ENCODE measurements at places on chromosomes 16 and 17.
A peak's percentile ranks its signal among the peaks of the same experiment; 100 is the strongest.

DNA sequence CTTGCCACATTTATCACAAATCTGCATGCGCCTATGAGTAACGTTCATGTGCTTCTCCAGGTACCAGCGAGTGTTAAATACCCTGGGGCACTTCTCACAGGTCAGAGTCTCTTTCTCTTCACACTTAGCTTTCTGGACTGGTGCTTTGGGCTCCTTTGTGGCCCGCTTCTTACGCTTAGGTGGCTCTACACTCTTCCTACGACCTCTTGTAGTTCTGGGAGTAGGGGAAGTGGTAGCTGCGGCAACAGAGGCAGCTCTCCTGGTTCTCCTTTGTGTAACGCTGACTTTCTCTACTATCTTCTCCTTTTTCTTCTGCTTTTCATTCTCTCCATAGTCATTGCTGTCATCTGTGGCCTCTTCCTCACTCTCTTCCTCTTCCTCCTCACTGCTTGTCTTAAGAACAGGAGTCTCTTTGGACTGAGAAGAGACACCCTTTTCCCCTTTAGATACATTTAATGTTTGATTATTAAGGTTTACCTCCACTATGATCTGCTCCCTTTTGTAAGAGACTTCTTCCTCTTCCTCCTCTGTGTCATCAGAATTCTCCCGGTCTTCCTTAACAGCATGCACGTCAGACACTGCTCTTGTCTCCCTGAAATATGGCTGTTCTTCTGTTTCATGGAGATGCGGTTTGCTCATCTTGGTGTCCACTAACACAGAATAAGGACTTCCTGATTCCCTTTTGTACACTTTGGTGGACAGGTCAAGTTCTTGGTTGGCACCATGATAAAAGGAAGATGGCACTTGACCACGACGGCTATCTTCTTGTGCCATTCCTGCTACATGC is 45.0 kb downstream of the ZNF652 start:
- no peak for DNase-seq

- peak; percentile 85 for DNase-seq
Measured at GRCh38 chr17:45584092-45585036, 93.8 kb upstream of the PLEKHM1 start.

- no peak for DNase-seq
Measured at GRCh38 chr17:70544317-70544716, 375.0 kb downstream of the KCNJ2 start.

GRCh38 chr17:2223617-2223927 is 80.0 kb downstream of the SMG6 start:
- no peak for DNase-seq

GRCh38 chr16:50520451-50521245 is 27.5 kb upstream of the NKD1 start:
- DNase-seq, result no peak

DNA sequence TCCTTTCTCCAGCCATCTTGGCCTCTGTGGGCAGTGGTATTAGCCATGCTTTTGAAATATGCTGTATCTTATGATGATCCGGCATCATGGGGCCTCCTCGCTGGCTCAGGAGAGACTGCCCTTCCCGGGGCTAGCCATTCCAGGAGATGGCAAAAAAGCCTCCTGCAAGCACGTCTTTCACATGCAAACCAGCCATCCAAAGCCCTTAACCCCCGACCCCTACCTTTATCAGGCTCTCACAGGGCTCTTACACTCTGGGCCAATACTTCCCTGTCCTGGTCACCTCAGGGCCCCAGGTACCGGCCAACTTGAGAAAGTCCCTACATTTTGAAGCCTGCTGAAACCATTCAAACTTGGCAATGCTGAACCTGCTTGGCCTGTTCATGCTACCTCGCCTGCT is 36.4 kb downstream of the MYH13 start:
- no peak for DNase-seq

- no peak for DNase-seq
Measured at GRCh38 chr17:79781736-79782575, 4.0 kb downstream of the CBX2 start.

- no peak for DNase-seq
Measured at GRCh38 chr17:50501054-50501453, 7.2 kb upstream of the MYCBPAP start.

GRCh38 chr17:17205368-17206123 is 587 bp downstream of the PLD6 start:
- peak; percentile 38 for DNase-seq

- DNase-seq, result no peak
Measured at GRCh38 chr17:67700037-67700724, 17.6 kb upstream of the NOL11 start.

- no peak for DNase-seq
Measured at GRCh38 chr16:2026461-2027023, at the start of gene NHERF2. NHERF2 (plus strand) TSS chr16:2026902; CDS start chr16:2027006, 104 bp downstream.

GRCh38 chr17:79573196-79573896 is 37.5 kb downstream of the RBFOX3 start:
- peak; percentile 67 for DNase-seq

DNA sequence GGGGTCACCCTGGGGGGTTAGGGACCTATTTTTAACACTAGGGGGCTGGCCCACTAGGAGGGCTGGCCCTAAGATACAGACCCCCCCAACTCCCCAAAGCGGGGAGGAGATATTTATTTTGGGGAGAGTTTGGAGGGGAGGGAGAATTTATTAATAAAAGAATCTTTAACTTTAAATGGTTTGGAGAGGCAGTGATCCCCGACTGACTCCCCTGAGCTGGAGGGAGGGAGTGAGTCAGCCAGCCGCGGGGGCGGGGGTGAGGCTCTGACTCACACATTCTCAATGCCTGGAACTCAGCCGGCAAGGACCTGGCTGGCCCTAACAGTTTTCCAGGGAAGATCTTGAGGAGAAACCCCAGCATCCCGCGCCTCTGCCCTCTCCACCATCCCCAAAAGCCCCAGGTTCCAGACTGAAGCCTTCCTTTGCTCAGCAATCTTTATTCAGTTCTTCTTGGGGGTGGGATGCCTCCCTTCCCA is 1.5 kb downstream of the HCFC1R1 start:
- DNase-seq, result peak; percentile 92

DNA sequence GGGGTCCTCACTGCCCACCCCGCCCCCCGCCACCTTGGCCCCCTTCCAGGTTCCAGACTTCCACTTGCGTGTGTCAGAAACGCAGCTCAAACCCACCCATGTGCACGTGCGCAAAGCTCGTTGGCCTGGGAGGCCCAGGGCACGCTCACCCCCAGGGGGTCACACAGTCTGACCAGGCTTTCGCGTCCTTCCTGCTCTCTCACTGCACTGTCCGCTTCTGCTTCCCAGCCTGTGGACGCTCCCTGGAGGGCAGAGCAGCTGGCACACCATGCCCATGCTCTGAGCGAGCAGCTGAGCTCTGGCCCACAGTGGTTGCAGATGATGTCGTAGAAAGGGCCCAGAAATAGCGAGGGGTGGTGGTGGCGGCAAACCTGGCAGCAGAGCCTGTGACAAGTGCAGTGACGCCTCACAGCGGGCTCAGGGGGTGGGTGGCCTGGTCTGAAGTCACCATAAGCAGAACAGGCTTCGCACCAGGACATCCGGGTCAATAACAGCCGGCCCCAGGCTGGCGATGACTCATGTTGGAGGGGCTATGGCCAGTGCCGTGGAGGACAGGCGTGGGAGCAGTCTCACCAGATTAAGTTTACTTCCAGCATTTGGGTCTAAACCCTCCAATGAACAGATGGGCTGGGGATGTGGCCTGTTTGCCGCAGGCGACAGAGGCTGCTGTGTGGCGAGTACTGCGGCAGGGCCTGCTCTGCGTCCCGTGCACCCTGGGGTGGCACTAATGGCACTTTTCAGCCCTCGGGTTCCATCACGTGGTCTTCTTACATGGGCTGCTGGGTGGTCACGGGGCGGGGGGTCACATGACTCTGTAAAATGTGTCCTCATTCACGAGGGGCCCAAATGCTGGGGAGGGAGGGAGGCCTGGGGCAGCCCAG is 49.0 kb downstream of the NT5M start:
- DNase-seq, result no peak

DNA sequence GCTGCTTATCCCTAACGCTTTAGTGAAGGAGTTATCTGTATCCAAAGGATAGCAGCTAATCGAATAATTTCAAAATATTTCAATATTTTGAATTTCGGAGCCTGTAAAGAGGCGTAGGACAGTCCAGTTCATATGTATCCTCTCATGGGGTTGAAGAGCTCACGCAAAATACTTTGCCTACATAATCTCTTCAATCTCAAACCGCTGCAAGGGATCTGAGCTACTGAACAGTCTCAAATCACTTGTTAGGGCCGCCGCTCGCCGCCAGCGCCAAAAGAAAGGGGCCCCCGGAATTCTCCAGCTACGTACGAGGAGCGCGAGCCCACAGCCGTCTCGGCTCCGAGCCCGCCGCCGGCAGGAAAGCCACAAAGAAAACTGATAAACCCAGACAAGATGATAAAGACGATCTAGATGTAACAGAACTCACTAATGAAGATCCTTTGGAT is 601 bp upstream of the RFWD3 start:
- peak; percentile 19 for DNase-seq

All from mammary epithelial cell (primary cell).